ENCODE measurements at places on chromosomes 6 and 20.

- no peak for DNase-seq
Observed at GRCh38 chr6:7136859-7137334, 29.1 kb downstream of the RREB1 start.

DNA sequence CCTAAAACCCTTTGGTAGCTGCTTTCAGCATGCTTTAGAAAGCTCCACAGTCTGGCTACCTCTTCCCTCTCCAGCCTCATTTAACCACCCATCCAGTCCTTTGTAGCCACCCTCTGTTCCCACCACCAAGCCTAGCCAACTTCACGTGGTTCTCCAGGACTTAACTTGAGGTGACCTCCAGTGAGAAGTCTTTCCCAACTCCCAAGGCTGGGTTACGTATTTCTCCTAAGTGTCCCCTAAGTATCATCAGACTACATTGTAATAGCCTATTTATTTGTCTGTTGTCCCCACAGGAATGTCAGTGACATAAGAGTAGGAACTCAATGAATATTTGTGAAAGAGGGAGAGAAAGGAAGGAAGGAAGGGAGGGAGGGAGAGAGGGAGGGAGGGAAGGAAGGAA, 431.9 kb upstream of the JARID2 start:
- DNase-seq = no peak

- DNase-seq = no peak
Observed at GRCh38 chr6:63705707-63706106, 70.1 kb downstream of the PHF3 start.

- DNase-seq = no peak
Observed at GRCh38 chr6:141165002-141165665, 967.6 kb upstream of the GJE1 start.

DNA sequence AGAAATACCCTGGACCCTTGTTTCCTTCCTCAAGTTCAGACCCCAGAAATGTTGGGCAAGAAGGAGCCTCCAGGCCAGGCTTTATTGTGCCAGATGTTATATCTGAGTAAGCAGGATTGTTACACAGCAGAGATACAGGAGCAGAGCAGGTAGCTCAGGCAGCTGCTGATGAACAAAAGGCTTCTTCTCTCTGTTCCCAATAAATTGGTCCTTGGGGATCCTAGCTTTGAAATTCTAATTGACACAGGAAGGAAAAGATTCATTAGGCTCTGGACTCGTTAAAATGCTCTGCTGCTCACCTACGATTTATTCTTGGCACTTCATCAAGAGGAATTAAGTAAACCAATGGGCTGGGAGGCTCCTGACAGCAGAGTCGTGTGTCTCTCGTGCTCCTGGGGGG, 54.2 kb downstream of the RALY start:
- no peak for DNase-seq

GRCh38 chr6:64789476-64789875, 917.5 kb downstream of the EYS start:
- DNase-seq = no peak

DNA sequence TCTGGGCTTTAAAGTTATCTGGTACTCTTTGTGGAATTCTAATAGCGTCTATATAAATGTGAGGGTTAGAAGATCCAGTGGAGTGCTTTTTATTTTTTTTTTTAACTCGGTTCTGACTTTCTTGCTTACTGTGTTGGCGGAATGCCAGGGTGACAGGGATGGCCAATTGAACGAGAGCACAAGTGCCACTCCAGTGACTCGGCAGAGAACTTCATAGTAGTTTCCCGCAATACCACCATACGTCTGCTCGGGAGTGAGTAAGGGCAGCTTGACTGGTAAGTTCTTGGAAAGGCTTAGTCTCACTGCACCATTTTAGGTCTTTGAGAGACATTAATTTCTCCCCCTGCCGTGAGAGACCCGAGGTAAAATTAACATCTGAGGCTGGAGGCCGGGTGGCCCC, 49.4 kb upstream of the TULP1 start:
- DNase-seq = no peak

GRCh38 chr6:170155464-170156196, 135.2 kb downstream of the DLL1 start:
- DNase-seq = no peak

DNA sequence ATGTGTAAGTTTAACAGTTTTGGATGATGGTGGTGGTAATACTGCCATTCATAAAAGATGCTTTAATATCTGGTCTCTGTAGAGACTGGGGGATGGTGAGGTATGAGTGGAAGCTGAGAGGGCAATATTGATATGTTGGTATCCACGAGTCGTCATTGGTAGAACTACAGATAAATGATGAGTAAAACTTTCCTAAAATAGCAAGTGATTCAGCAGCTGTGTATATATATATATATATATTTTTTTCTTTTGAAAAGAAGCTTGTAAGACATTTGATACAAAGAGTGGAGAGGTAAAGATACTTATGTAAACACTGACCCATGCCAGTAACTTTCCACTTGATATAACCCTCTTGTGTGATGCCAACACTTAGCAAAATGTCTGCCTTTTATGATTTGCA, 41.7 kb upstream of the CITED2 start:
- DNase-seq = no peak

GRCh38 chr20:59792300-59792699, 141.1 kb downstream of the SYCP2 start:
- DNase-seq = no peak

Data from stimulated activated CD4-positive, alpha-beta T cell treated with anti-CD3 and anti-CD28 coated beads, Interleukin-1b, Interleukin-23, amount 100 ng/mL, for 4 hours (primary cell).